Left colon (tissue), 2 donors: ENCODE measurements at places on chromosomes 4 and X.

DNA sequence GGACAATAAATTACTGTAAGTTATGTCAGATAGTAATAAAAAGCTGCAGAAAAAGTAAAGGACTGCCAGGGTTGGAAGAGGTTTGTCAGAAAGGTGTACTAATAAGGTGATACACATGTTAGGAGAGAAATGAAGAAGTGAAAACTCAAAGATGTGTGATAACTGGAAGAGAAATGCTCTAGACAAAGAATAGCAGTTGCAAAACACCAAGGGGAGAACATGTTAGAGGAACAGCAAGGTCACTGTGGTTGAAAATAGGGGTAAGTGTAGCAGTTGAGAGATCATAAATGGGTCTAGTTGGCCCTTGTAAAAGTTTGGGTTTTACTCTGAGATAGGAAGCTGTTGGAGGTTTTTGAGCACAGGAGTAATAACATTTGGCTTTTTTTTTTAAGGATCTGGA is 46.9 kb downstream of the HSPA4L start:
- DNase-seq: no peak

GRCh38 chr4:106240699-106241098 is 75.3 kb downstream of the TBCK start:
- DNase-seq: no peak

GRCh38 chr4:18057821-18058533 is 36.4 kb upstream of the LCORL start:
- no peak for DNase-seq

DNA sequence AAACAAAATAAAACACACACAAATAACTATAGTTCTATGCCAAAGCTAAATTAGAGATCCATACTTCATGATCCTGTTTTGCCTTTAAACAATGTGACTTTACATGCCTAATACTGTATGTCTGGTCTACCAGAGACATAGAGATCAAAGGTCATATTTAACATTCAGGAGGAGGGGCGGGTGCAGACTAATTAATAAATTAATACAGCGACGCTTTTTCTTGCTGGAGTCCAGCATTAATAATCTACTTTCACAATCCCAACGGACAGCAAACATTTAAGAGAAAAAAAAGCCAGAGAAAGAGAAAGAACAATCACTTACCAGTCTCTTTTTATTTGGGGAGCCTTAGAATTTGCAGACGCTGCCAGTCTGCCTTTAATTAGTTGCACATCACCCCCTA is 509 bp downstream of the CXXC4 start:
- DNase-seq: no peak

GRCh38 chr4:137129441-137129840 is 402.9 kb downstream of the PCDH18 start:
- DNase-seq: no peak

- peak; percentile 16 for DNase-seq
Observed at GRCh38 chrX:154717824-154718223, 33.1 kb downstream of the GAB3 start.

- no peak for DNase-seq
Observed at GRCh38 chr4:41594432-41594831, 56.5 kb downstream of the LIMCH1 start.

DNA sequence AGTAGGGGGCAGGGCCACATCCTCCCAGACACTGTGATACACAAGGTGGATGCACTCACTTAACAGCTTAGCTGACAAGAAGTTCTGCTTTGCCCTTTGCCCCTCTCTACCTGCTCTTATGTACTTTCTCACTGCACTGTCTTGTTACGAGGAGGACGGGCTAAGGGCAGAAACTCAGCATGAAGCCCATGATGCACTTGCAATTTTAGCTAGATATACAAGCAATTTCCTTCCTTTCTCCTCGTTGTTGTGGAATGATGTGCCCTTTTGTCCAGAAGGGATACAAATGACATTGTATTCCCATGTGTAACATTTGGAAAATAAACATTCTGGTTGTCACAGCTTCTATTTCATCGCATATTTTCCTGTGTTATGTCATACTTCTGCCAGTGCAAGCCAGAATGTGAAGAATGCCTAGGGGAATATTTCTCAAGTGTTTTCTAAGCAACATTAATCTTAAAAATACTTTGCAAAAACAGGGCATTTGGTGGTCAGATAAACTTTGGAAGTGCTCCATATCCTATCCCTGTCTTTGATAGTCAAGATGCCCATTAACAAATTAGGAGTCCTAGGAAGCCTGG is 47.2 kb downstream of the MAOA start:
- DNase-seq: peak; percentile 28

GRCh38 chr4:78291277-78291676 is 234.2 kb downstream of the FRAS1 start:
- DNase-seq: no peak

DNA sequence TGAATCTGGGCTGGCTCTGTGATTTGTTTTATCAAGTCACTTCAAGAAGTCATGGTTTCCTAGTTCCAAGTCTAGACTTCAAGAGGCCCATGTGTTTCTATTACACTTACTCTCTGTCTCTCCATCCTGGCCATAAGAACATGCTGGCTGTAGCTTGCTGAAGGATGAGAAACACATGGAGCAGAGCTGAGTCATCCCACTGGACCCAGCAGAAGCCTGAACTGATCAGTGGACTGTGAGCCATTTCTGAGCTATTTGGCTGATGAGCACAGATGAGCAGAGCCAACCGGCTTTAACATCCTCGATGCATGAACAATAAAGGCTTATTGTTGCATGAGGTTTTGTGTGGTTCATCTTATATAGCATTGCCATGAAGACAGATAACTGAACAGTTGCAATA is 290.6 kb upstream of the BOD1L1 start:
- DNase-seq: peak; percentile 9

DNA sequence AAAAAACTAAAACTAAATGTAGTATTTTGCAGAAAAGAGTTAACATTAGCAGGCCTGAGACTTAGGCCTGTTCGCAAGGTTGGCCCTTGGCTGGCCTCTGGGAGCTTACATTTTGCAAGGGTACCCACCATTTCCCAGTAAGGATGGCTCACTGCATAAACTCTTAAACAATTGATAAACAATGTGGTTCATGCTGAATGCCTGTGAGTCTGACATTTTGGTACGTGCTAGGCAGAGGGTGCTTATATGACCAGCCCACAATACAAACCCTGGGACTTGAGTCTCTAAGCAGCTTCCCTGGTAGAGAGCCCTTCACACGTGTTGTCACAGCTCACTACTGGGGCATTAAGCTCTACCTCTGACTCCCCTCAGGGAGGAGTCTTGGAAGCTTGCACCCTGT is 7.4 kb downstream of the PRPS2 start:
- no peak for DNase-seq

DNA sequence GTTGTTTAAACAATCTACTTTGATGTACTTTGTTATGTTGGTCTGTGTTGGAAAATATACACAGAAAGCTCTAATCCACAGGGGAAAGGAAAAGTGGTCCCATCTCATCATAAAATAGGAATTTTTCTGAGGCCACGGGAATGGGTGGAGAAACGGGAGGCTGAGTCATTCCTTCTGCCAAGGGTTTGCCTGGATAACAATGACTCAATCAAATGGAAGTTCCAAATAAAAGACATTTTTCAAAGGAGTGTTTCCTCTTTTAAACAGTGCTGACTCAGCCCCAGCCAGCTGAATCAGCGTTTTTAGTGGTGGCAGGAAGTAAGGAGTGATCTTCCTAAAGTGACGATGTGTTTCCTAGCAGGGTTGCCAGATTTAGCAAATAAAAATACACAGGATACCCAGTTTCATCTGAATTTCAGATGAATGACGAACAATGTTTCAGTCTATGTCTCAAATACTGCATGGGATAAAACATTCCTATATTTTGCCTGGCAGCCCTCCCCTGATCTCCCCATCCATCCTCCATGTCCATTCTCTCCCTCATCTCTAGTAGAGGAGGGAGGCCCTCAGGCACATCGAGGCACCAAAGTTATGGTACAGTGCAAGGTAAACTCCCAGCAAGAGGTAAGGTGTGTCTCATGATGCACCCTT is 345.4 kb upstream of the GATB start:
- peak; percentile 66 for DNase-seq

DNA sequence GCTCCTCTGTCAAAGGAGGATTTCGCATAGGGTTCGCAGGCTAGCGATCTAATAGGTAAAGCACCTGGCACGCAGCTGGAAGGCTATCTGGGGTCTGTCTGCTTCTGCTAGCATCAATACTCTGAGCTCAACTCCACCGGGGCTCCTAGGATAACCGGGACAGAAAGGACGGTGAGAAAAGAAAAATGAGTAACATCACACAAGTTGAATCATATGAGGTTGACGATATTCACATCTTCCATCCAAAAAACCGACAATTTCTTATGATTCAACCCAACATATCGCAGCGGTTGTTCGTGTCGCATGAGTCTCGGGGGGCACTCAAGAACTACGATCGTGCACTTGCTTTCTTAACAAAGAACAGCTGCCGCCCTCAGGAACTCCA is 1.8 kb downstream of the PROM1 start:
- DNase-seq: no peak

DNA sequence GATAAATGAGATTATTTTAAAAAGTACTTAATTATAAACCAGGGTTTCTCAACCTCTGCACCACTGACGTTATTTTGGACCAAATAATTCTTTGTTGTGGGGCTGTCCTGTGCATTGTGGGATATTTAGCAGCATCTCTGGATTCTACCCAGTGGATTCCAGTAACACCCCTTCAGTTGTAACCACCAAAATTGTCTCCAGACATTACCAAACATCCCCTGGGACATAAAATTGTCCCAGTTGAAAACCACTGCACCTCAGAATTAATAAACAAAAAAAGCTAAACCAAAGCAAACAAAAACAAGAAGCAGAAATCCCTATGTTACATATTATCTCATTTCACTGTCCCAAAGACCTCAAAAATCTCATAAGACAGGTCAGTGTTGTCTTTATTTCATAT is 54.2 kb upstream of the GIMD1 start:
- no peak for DNase-seq

- no peak for DNase-seq
Observed at GRCh38 chr4:75723163-75724065, 963 bp upstream of the USO1 start.

- peak; percentile 72 for DNase-seq
Observed at GRCh38 chr4:37685823-37686372, 278 bp downstream of the RELL1 start.

DNA sequence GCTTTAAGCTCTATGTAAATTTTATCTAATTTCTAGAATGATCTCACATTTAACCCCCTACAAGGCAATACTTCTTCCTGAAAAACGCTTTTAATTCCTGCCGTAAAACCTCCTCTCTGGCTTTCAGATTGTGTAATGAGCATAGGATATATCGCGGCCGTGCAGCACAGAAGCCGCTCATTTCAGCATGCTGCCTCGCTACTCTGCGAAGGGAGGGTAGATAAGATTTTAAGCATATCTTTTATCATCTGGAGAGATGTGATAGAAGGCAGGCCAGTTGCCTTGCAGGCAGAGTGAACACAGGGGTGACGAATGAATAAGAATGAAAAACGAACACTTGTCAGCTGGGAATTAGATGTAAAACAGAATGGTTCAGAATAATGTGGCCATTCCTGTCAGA is 265.5 kb downstream of the UNC5C start:
- no peak for DNase-seq

- DNase-seq: no peak
Observed at GRCh38 chrX:69914781-69915180, 135.0 kb downstream of the AWAT2 start.

- DNase-seq: no peak
Observed at GRCh38 chr4:128709268-128709667, 100.2 kb upstream of the JADE1 start.

- DNase-seq: no peak
Observed at GRCh38 chrX:18558799-18559198, 113.1 kb downstream of the RS1 start.

DNA sequence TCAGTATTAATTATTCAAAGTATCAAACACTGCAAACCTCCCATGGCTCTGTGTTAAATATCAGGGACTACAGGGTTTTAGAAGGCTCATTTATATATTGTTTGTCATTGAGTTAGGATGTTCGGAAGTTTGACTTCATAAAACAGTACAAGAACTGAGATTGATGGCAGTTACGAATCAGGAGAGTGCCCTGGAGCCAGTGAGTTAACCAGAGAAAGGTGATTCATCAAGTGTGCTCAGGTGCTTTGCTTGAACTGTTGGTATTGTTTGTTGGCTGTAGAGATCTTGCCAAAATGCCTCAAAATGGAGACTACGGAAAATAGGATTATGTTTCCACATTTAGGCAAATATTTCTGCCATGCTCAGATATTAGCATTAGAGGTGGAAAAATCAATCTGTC is 7.5 kb upstream of the GPR101 start:
- no peak for DNase-seq

DNA sequence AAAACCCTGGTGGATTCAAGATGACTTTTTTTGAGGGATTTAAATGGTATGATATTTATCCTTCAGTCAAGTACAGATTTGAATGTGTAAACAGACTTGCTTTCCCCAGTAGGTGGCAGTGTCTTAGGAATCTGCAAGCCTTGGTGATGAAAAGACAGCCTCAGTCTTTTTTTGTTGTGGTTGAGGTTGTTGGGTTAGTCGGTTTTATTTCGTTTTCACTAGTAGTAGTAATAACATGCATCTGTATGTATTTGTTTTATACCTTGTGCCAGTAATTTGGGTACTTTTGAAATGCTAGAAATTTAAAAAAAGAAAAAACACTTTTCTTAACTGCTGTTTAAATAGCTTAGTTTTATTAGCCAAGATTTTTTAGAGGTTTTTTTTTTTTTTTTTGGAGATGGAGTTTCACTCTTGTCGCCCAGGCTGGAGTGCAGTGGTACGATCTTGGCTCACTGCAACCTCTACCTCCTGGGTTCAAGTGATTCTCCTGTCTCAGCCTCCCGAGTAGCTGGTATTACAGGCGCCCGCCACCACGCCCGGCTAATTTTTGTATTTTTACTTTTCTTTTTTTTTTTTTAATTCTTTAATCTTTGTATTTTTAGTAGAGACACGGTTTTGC is 39.2 kb downstream of the COPS4 start:
- DNase-seq: no peak

DNA sequence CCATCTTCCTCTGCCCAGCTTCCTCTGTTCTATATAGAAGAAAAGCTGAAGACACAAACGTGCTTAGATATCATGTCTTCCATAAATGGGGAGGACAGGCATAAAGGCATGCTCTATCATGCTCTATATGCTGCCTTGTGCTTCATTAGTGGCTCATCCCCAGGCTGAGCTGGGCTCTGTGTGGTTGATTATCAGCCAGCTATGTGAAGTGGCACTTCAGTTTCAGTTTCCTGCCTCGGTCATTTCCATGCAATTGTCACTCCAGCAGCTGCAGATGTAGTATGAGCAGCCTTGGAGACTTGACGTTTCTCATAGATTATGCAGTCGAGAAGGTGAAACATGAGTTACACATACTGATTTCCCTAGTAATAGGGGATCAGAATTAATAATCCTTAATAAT is 106.2 kb downstream of the SYTL5 start:
- DNase-seq: no peak

DNA sequence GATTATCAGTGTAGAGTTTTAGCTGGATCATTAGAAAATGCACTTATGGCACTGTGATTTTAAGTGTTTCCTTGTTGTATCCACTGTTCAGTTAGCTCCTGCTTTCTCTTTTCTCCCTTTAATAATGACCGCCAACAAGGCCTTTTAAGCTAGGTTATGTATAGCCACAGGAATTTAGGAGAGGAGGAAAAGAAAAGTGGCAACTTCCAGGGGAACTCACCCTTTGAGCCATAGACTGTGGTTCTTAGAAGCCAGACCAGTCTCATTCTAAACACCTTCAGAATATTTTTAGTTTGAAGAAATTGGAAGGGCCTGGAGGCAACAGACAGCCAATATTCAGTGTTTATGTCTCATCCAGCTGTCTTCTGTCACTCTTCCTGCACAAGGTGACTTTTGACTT is 6.1 kb downstream of the FGF2 start:
- no peak for DNase-seq
